ENCODE measurements at places on chromosomes 7 and 10.

DNA sequence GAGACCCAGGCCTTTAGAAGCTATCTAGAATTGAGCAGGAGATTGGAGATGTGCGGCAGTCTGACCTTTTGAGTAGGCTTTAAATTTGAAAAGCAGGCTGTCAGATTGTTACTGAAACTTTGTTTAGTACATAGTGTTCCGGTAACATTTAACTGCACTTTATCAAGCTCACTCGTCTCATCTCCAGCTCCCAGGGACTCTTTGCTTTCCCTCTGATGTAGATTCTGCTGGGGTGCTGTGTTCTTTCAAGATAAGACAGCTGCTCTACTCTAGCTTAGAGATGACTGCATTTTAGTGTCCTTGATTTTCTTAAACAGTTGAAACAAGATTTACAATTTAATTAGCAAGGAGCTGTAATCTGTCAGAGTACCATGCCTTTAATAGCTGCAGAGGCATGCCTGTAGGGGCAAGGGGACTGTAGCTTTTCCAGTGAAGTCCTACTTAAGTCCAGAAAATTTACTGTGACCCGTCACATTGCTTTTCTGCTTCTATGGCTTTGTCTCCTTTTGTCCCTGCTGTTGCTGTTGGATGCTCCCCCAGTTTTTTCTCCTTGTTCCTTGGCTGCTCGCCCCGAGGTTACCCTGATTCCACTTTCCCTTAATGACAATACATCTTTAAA is 56.4 kb upstream of the MTPN start:
- no peak for DNase-seq

DNA sequence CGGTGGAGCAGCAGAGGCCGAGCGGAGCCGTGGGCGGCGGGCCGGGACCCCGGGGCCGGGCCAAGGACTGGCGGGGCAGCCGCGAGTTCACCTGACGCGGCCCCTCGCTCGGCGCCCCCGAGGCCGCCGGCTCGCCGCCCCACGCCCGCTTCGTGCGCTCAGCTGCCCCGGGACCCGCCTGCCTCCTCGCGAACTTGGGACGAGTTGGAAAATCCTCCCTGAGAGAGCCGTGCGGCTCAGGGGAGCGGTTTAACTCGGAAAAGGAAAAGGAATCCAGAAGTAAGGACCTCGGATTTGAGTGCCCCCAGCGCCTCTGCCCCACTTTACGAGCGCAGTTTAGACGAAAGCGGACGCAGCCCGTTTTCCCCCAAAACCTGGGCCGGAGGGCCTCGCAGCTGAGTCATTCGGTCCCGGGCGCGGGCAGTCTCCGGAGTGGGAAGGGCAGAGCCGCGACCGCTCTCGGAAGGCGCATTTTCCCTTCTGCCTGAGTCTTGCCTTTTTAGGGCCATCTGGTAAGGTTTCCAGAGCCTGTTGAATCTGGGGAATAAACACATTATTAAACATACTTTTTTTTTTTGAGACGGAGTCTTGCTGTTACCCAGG is 744 bp downstream of the CREM start:
- peak; percentile 31 for DNase-seq

DNA sequence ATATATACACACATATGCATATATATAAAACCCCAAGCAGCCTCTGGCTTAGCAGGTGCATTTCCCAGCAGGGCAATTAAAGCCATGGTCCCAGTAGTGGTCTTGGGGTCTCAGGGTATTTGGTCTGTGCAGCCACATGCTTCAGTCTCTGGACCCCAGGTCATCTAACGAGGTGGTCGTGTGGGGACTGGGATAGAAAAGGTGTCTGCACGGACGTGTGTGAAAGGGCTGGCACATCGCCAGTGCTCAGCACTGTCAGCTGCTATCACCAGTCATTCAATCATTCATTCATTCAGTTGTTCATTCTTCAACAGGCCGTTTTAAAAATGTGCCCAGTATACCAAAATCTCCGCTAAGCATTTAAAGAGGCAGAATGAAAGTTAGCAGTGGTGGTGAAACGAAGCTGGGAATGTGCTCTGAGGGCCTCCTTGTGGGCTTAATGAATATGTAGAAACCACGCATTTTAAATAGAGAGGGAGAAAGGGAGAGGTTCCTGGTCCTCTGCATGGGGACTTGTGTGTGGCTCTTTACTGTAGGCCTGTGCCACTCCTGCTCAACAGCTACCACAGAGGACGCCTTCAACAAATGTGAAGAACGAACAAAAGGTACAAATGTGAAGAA is 170.4 kb downstream of the EGFR start:
- no peak for DNase-seq

DNA sequence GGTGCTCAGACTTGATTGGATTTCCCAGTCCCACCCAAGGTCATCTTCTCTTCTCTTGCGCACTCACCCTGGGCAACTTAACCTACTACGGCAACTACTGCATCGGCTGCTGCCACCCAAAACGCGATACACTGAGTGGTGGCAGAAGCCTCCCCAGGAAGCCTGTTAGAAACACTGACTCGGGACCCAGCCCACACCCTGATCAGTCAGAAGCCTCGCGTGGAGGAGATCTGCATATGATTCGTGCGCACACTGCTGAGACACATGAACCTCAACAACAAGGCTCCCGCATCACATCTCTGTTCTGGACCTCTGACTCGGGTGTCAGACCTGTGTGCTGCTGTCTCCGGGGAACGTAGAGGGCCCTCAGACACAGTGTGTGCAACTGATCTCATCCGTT is 419.5 kb downstream of the PAXIP1 start:
- DNase-seq = no peak

DNA sequence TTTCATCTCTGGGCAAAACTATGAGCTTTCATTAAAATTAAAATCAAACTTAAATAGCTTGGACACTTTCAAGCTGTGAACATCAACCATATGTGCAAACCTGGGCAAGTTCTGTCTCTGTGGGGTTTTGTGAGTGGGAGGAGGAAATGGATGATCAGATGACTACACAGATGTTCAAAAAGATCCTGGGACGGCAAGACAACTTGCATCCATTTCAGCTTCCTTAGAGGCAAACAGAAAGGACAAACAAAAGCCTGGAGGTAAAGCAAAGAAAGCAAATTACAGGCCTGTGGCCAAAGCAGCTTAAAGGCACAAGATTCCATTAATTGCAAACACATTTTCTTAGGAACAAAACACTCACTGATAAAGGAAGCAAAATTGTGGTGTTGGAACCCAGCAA is 222.2 kb downstream of the NEBL start:
- DNase-seq = no peak

DNA sequence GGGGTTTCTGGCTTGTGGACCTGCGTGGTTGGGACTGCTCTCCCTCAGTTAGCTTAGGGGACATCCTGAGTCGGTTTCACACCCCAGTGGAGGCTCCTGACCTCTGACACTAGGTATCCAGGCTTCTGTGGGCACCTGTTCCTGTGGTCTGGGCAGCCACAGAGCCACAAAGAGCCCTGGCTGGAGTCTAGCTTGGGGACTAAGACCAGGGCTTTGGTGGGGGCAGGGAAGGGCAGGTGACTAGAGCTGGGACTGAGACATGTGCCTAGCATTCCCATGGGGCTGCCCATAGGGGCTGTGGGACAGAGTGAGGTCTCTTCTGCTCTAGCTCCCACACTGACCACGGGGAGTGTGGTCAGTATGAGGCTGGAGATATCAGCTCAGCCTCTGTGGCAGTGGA is 4.0 kb upstream of the TMEM270 start:
- no peak for DNase-seq

GRCh38 chr10:102113956-102114857 is 6.0 kb downstream of the LDB1 start:
- no peak for DNase-seq

DNA sequence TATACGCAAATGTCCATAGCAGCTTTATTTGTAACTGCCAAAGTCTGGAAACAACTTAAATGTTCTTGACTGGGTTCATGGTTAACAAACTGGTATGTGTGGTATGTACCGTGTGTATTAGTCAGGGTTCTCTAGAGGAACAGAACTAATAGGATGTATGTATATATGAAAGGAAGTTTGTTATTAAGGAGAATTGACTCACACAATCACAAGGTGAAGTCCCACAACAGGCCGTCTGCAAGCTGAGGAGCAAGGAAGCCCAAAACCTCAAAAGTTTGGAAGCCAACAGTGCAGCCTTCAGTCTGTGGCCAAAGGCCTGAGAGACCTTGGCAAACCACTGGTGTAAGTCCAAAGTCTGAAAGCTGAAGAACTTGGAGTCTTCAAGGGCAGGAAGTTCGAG is 66.8 kb downstream of the TMEM168 start:
- DNase-seq = no peak

DNA sequence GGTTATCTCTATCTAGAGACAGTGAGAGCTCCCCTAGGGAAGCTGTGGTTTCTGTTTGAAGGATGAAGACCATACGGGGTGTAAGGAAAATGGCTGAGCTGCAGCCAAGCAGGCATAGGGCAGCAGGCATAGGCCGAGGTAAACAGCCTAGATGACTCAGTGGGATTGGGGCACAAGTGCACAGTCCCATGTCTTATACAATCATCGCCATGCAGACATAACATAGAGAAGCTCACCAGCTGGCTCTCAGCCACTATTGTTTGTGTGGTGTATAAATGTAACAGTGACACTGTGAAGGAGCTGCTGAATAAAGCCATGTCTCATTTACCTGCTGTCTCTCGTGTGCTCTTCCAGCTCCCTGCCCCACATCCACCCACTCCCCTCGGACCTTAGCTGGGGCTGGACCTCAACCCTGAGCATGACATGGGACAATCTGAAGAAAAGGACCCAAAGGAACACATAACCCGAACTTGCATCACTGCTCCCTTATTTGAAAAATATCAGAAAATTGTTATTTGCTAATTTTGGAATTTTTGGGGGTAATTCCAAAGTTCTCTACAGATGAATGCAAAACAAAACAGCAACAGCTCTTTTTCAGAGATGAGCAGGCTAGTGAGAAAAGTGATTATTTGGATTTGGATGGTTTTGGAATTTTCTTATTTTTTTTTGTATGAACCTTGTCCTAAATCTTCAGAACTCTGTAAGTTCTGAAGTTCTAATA is 582.7 kb downstream of the REEP3 start:
- no peak for DNase-seq

DNA sequence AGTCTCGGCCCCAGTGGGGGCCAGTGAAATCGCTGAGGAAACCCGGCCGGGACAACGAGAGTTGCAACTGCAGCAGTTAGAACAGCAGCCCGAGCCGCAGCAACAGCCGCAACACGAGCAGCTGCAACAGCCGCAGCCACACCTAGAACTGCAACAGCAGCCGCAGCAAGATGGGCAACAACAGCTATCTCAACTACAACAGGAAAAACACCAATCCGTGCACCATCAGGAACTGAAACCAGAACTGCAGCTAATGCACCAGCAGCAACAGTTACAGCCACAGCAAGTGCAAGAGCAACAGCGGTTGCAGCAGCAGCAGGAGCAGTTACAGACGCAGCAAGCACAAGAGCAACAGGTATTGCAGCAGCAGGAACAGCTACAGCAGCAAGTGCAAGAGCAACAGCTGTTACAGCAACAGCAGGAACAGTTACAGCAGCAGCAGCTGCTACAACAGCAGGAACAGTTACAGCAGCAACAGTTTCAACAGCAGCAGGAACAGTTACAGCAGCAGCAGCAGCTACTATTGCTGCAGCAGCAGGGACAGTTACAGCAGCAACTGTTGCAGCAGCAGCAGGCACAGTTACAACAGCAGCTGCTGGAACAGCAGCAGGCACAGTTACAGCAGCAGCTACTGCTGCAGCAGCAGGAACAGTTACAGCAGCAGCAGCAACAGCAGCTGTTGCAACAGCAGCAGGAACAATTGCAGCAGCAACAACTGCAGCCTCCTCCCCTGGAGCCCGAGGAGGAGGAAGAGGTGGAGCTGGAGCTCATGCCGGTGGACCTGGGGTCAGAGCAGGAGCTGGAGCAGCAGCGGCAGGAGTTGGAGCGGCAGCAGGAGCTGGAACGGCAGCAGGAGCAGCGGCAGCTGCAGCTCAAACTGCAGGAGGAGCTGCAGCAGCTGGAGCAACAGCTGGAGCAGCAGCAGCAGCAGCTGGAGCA is 6.1 kb downstream of the ZNF853 start:
- no peak for DNase-seq

DNA sequence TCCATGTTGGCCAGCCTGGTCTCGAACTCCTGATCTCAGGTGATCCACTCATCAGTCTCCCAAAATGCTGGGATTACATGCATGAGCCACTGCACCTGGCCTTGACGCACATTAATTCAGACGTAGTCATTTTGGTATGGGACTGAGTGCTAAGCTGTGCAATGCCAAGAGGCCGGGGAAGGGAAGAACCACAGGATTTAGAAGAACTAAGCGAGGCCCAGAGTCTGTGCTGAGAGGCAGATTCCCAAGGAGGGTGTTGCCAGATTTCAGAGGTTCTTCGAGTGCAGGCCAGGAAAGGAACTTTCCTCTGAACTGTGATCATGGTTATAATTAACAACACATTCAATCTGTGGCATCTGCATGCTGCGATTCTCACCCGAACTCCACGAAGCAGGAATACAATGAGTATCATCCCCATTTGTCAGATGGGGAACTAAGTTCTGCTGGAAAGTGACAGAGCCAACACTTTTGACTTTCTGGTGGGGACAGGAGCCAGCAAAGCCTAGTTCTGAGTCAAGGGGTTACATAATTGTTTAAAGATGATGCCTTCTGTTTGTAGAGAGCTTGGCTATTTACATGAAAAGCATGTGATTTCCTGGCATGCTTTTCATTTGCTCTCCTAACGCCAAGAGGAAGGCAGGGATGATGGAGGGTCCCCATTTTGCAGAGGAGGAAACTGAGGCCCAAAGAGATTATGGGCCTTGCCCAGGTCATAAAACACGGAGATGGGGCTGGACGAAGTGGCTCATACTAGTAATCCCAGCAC is 6.2 kb upstream of the ZAN start:
- no peak for DNase-seq

GRCh38 chr10:6364893-6365292 is 162.2 kb downstream of the PFKFB3 start:
- no peak for DNase-seq

DNA sequence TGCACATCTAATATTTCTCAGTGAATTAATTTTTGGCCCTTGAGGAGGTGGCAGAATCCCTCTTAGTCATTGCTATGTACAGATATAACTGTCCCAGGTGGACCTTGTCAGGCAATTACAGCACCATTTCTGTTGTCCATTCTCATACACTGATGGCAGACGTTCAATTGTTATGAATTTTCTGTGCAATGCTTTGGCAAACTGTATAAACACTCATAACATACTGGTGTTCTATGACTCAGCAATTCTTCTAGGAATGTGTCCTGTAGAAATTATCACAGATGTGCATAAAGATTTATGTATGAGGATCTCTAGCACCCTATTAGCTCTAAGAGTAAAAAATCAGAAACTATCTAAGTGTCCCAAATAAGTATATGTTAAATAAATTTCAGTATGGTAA is 80.8 kb downstream of the DNAJB9 start:
- DNase-seq = no peak

GRCh38 chr7:112759905-112760304 is 30.3 kb downstream of the TMEM168 start:
- DNase-seq = no peak

- no peak for DNase-seq
Observed at GRCh38 chr7:1235501-1236131, 2.9 kb downstream of the UNCX start.

Data from stimulated activated CD8-positive, alpha-beta memory T cell treated with anti-CD3 and anti-CD28 coated beads, Interleukin-2, amount 100 ng/mL, for 1 hour (primary cell).